Adrenal gland (tissue), 19 donors: ENCODE measurements at places on chromosomes 11 and 22. TPM values are rescaled to one million over a fixed set of nuclear protein-coding genes. Genes with fewer than 3 reads are reported as not detected.
A peak's percentile ranks its signal among the peaks of the same experiment; 100 is the strongest.

DNA sequence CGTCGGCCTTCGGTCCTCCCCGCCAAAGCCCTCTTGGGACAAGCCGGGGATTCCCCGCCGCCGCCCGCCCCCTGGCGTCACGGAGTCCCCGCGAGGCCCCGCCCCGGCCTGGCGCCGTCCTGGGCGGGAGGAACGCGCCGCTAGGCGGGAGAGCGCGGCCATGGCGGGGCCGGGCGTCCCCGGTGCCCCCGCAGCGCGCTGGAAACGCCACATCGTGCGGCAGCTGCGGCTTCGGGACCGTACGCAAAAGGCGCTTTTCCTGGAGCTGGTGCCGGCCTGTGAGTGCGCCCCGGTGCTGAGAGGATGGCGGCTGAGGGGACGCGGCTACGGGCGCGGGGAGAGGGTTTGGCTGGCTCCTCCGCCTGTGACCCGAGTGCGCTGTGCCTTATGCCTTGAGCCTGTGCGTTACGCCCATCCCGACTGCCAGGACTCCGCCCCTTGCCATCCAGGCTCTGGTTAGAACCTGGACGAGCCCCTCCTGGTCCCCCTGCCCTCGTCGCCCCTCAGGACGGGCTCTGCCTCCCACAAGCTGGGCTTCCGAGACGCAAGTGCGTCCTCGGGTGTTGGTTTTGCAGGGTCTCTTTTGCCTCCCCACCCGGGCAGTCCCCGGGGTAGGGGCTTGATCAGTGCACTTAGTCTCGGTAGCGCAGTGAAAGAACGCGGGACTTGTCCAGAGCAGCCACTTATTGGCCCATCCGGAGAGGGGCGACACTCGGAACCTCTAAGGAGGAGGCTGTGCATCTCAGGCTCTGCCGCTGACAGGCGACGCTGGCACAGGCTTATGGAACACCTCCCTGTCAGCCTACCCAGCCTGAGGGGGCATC is at the start of gene ATG16L2:
Gene ATG16L2 (plus strand): TSS at position 126 of the 824 bp plus-strand sequence. CDS start 35 bp downstream, at position 161.
- H3K4me1 ChIP-seq: peaks cover 39% of the 10 kb centered on the region
- H3K36me3 ChIP-seq: no peaks in the 10 kb centered on the region
- H3K4me3 ChIP-seq: peak within 1 kb of the TSS; percentile 57
- no peaks in the 10 kb centered on the region for H3K27me3 ChIP-seq
- H3K27ac ChIP-seq: peak within 1 kb of the TSS; percentile 85

Gene TST
- 357 TPM for total RNA-seq

GRCh38 chr11:34327804-34328631 is 29.8 kb downstream of the ABTB2 start:
- no peaks in the 10 kb centered on the region for H3K27me3 ChIP-seq
- H3K4me1 ChIP-seq: no peaks in the 10 kb centered on the region
- H3K4me3 ChIP-seq: no peak overlapping the region
- DNase-seq: no peak

DNA sequence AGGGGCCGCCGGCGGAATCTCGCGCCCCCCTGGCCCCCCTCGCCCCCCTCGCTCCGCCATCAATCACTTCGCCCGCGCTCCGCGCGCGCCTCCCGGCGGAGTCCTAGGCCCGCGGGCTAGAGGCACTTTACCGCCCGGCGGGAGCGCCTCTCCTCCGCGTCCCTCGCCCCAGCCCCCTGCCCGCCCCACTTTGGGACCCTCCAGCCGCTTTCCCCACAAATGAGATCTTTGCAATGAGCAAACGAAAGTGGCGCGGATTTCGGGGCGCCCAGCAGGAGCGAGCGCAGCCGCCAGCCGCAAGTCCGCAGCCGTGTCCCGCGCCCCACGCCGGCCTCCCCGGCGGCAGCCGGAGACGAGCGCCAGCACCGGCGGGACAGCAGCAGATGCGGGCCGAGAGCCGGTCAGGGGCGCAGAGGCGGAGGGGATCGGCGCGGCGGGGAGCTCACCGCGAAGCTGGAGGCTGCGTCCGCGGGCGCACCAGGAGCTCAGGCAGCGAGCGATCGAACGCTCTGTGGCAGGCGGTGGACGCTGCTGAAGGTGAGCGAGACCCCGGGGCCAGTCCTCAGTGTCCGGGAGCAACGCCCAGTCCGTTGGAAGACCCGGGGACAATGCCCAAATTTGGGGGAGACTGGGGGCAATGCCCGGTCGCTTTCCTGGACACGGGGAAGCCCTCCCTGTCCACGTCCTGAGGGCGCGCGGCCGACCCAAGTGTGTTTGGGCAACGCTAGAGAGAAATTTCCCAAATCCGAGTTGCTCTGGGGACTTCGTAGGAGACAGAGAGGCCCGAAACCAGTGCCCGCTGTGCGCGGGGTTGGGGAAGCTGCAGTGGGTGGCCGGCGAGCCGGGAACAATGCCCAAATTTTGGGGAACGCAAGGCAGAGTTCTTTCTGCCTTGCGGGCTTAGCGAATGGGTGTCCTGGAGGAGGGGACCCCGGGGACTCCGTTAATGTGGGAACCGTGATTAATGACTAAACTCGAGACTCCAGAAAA is 1.5 kb upstream of the IGF2 start:
- H3K4me1 ChIP-seq: no peaks in the 10 kb centered on the region
- H3K36me3 ChIP-seq: no peaks in the 10 kb centered on the region
- DNase-seq: no peak
- no peak overlapping the region for H3K27ac ChIP-seq
- H3K4me3 ChIP-seq: no peak overlapping the region

GRCh38 chr11:6433998-6434660 is 6.7 kb downstream of the HPX start:
- H3K4me1 ChIP-seq: no peaks in the 10 kb centered on the region
- no peak overlapping the region for H3K27ac ChIP-seq
- DNase-seq: no peak
- no peaks in the 10 kb centered on the region for H3K36me3 ChIP-seq

DNA sequence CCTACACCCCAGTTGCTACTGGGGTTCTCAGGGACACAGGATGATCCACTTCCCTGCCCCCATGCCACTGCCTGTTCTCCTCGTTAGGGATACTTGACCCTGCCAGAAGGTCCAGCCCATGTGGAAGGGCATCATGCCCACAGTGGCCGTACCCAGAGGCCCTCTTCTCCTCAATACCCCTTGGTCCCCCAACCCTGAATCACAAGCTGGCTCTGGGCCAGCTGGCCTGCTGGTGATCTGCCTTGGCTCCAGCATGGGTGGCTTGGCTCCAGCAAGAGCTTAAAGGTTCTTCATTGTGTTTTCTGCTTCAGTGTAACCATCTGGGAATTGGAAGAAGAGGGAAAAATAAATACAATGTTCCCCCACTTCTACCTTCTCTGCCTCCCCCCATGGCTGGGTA is 11.1 kb upstream of the TPBGL start:
- H3K36me3 ChIP-seq: no peaks in the 10 kb centered on the region
- no peak overlapping the region for H3K27ac ChIP-seq

GRCh38 chr11:114160894-114161293 is 101.4 kb downstream of the ZBTB16 start:
- no peaks in the 10 kb centered on the region for H3K27me3 ChIP-seq
- DNase-seq: no peak
- H3K27ac ChIP-seq: peak overlapping the region; percentile 96
- peaks cover 95% of the 10 kb centered on the region for H3K4me1 ChIP-seq
- H3K4me3 ChIP-seq: no peak overlapping the region
